ENCODE measurements at places on chromosomes 3 and 15. TPM values are rescaled to one million over a fixed set of nuclear protein-coding genes. Genes with fewer than 3 reads are reported as not detected.

The BLM gene
- total RNA-seq = 7.3 TPM

The LRRC31 gene
- total RNA-seq = not detected

The OSBPL10 gene
- total RNA-seq = 6.8 TPM

The ANP32A gene
- 86.1 TPM for total RNA-seq

The KNG1 gene
- total RNA-seq = not detected

The AADACL2 gene
- not detected for total RNA-seq

The RAB8B gene
- total RNA-seq = 60.6 TPM

The CLDN18 gene
- not detected for total RNA-seq

The ADGRG7 gene
- total RNA-seq = not detected

The TRAIP gene
- 5.5 TPM for total RNA-seq

DNA sequence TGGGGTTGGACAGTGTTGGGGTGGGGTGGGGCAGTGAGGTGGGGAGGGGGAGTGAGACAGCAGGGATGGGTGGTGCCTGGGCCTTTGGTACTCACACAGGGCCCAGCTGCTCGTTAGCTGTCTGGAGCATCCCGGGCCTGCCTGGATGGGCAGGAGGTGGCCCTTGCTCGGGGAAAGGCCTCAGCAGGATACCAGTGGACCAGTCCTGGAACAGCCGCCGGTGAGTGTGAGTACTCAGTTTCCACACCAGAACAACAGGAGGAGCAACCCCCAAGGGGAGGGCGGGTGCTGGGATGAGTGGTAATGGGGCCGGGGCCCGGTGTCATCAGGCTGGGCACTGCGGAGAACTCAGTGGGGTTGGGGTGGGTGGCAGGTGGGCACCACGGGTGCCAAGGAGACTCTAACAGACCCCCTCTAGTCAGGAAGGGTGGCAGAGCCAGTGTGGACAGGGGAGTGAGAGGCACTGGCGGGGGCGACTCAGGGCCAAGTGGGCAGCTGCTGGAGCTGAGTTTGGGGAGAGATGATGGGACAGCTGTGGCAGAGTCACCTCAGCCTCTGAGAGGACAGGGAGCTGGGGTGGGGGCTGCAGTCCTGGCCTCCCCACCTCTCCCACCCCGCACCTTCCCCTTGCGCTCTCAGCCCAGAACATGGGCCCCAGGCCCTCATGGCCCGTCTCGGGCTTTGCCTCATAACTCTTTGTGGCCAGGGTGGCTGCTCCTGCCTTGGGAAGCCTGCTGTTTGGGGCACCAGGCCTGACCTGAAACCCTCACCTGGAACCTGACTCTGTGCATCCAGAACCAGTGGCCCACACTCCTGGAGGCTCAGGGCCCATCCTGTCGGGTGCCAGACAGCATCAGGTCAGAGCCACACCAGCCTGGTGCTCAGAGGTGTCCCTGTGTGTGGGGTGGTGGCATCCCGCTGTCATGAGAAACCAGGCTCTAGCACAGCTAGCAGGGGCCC is 52.1 kb upstream of the PRR23E start:
- no peak for DNase-seq

DNA sequence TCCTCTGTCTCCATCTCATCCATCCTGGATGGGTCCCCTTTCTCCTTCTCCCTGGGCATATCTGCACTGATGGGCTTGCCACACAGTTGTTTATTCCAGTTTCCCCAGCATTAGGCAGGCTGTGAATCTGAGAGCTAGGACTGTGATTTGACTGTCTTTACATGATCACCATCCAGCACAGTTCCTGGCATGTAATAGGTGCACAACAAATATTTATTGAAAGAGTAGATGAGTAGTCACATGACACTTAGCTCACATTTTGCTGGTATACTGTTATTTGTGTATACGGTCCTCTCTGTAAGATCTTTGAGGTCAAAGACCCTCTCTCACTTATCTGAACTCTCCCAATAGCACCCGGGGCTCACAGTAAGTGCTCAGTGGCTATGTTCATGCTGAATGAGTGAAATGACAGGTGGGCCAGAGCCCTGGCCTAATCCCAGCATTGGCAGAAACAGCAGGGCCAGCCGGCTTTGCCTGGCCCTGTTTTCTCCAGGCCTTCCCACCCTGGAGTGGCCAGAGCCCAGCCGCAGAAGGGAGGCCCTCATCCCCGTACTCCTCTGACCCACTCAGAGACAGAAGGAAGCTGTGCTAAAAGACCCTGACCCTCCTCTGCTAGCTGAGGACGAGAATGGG is 16.2 kb upstream of the BAHD1 start:
- no peak for DNase-seq

- no peak for DNase-seq
Observed at GRCh38 chr3:173988909-173989308, 591.4 kb downstream of the NLGN1 start.

DNA sequence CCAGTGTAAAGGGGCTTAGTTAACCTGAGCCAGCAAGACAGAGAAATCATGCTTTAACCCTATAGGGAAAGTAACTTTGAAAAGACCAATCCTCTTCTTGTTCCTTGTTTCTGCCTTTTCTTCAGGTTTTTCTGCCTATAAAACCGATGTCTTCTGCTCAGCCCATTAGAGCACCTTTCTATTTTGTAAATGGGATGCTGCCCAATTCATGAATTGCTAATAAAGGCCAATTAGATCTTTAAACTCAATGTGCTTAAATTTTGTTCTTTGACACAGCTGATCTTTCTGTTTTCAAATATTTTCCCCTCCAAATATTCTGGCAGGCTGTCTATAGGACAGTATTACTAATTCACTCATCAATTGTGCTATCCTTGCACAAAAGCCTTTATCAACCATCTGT is 33.8 kb upstream of the SPTSSB start:
- no peak for DNase-seq

DNA sequence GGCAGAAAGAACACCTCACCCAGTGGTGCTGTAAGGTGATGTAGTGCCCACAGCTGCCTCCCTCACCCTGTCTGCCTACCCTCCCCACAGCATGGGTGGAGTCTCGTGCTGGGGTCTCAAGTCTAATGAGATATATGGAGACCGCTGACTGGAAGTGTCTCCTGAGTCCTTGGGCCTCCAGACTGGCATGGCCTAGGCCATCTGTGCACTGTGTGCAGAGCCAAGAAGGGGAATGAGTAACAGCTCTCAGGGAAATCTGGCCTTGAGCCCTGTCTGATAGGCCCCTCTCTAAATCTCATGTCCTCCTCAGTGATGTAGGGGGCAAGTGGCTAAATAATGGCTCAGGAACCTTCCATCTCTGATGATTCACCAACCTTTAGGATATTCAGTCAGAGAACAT is 277.4 kb downstream of the PLCL2 start:
- DNase-seq = no peak

DNA sequence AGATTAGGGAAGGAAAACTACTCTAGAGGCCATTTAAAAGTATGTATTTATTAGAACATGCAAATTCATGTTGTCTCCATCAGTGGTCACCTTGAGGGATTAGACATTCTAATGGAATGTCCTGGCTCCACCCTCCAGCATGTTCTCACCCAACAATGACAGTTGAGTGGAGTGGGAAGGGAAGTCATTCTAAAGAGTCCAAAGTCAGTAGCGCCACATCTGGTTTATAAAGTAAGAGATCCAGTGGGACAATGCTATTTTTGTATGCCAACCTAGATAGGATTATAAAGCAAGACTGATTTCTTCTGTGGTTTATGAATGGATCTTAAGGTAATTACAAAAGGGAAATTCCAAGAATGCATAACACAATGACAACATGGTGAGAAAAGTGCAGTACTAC is 33.3 kb downstream of the SLC24A1 start:
- DNase-seq = no peak

- no peak for DNase-seq
Observed at GRCh38 chr15:80953953-80954778, 35.5 kb downstream of the MESD start.

DNA sequence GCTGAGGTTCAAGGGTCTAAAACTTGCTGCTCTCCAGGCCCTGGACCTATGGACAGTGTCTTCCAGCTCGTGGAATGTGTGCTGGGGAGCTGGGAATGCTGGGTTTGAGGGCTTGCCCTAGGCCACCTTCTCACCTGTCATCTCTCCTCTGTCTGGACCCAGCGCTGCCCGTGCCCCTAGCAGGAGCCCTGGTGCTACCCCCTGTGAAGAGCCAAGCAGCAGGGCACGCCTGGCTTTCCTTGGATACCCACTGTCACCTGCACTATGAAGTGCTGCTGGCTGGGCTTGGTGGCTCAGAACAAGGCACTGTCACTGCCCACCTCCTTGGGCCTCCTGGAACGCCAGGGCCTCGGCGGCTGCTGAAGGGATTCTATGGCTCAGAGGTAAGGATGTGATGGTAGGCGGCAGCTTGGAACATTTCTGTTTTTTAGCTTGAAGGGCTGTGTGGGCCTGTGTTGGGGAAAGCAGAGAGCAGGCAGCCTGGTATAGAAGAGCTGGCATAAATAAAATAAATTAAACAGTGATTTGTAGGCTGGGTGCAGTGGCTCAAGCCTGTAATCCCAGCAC is 5.1 kb downstream of the CHRD start:
- no peak for DNase-seq

GRCh38 chr3:12186515-12187286 is 28.0 kb upstream of the TIMP4 start:
- DNase-seq = no peak
